ENCODE measurements at places on chromosomes 7 and 10.
A peak's percentile ranks its signal among the peaks of the same experiment; 100 is the strongest.

- DNase-seq: no peak
Measured at GRCh38 chr10:54749623-54750022, 51.4 kb downstream of the PCDH15 start.

GRCh38 chr10:121154310-121154709 lies 303.1 kb downstream of the WDR11 start:
- DNase-seq: no peak

DNA sequence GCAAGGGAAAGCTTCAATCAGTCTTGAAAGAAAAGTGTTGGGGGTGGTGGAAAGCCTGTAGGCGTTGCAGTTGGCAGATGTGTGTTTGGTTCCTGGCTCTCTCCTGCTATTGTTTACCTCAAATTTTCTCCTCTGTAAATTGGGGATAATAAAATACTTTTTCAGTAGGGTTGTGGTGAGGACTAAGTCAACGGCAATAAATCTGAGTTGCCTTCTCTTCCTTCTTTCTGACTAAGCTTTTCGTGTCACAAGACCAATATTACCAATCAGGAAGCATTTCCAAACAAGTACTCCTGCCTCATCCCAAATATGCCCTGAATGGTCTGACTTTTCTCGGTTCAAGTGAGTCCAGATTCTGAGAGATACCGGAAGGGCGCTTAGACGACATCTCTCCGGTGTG lies 54.0 kb downstream of the CREB5 start:
- DNase-seq: no peak

- no peak for DNase-seq
Measured at GRCh38 chr7:127905491-127906330, 125.5 kb downstream of the LRRC4 start.

GRCh38 chr7:149496642-149497391 lies 792 bp downstream of the ZNF746 start:
- DNase-seq: peak; percentile 79

- DNase-seq: no peak
Measured at GRCh38 chr10:89165923-89166322, 41.2 kb downstream of the CH25H start.

- DNase-seq: no peak
Measured at GRCh38 chr10:101219139-101219945, 9.9 kb downstream of the LBX1 start.

- DNase-seq: no peak
Measured at GRCh38 chr10:49505076-49505475, 33.8 kb downstream of the ERCC6 start.

DNA sequence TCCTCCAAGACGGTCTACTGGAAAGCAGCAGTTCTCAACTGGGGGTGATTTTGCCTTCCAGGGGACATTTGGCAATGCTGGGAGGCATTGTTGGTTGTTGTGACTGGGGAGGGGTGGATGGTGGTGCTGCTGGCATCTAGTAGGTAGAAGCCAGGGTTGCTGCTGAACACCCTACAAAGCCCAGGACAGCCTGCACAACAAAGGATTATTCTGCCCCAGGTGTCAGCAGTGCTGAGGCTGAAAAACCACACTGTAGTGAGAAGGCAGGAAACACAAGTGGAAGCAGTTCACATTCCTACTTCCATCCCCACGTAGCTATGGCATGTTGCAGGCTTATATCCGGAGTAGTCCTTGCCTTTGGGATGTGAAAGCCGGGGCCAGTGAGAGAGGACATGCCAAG lies 86.9 kb downstream of the AOAH start:
- DNase-seq: no peak

DNA sequence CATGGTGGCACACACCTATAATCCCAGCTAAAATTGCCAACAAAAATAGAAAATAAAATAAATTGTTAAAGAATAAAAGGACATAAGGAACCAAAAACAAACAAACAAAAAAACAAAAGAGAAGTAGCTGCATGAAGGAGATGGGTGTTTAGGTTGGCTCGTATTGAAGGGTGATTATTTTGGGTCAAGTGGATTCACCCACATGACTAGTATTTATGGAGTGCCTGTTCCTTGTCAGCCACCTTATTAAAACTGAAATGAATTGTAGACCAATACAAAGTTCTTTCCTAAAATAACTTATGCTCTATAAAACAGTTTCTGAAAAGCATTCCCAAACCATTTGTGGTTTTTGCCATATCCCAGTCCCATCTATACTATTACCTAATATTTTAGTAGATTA lies 138.7 kb downstream of the BTAF1 start:
- no peak for DNase-seq

DNA sequence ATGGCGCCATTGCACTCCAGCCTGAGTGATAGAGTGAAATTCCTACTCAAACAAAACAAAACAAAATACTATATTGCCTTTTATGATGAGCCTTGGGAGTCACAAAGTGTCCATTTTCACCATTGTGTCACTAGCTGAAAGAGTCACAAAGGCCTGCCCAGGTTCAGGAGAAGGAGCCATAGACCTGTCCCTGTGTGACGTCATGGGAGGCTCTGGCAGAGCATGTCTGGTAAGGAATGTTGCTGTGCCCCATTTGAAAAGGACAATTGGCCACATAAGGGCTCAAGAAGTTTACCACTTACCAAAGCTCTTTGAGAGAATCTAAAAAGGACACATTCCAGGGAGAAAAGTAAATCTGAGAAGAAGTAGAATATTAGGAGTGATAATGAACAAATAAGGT lies 367.7 kb downstream of the SDK1 start:
- no peak for DNase-seq

DNA sequence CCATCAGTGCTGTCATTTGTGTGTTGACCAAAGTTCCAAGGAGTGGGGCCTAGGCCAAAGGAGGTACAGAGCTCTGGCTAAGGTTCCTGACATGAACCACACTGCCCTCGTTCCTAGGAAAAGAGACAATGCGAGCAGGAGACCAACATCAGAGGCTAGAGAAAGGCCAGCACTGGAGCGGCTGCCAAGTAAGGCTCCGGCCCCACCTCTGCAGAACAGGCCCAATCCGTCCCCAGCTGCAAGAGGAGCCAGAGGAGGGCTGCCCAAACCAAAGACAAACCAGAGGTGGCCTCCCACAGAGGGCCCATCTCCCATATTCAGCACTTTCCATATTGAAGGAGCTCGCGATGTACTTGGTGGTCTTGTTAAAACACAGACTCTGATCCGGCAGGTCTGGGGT lies 81.0 kb downstream of the FAM53B start:
- DNase-seq: no peak

DNA sequence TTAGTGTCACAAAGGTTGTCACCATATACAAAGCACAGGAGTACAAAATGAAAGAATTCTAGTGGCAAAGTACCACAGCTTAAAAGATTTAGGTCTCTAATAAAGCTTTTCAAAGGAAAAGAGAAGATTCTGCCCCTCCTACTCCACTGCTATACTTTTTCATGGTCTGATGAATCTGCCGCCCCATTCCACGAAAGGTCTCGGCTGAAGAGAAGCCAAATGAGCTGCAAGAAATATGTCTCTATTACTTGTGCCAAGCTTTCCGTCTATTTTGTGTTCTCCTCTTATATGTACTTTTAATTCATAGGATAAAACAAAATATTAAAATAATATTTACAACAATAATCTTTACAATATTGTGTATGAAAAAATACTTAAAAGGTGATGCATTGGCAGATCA lies 222.6 kb downstream of the ANK3 start:
- no peak for DNase-seq

DNA sequence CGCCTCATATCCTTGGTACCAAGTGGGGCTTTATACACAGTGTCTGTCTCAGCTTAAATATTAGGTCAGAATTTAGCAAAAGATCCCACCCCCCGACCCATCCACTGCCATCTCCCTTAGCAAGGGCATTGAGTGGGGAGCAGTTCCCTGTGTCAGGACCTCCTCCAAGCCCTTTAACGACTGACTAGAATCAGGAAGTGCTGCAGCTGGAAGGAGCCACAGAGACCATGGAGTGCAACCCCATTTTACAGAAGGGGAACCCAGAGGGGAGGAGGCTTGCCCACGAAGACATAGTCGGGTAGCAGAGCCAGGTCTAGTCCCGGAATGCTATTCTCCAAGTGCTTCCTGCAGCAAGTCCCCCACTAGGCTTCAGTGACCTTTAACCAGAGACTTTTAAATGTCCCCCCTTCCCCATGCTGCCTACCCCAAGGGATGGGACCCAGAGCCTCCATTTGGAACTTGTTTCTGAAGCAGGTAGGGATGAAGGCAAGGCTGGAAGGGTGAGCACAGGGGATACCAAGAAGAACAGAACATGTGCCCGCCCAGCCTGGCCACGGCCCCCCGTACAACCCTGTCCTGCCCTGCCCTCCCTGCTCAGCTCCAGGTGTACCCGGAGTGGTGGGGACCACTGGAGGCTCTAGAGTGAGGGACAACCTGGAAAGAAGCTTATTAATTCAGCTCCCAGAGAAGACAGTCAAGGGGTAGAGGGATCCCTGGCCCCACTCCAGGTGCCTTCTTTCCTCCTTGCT lies 41.3 kb downstream of the C10orf105 start:
- no peak for DNase-seq

GRCh38 chr7:2237109-2237602 lies 4.4 kb upstream of the MAD1L1 start:
- DNase-seq: no peak

DNA sequence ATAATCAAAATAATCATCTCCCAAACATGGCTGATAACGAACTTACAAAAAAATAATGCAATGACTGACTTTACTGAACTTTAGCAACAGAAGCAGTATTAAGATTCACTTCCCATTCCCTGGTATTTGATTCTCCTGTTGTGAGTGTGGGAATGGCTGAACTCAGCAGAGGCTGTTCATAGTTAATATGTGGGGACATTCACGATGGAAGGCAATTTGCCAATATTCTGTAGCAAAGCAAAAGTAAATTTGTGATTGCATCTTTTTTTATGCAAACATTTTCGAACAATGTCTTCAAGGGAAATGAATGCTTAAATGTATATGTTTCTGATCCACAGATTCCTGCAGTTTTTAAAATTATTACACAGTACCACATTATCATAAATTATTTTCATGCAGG lies 431.7 kb upstream of the KLF6 start:
- no peak for DNase-seq

GRCh38 chr7:26958834-26959233 lies 94.4 kb upstream of the SKAP2 start:
- DNase-seq: no peak

GRCh38 chr10:25907261-25907660 lies 26.8 kb upstream of the MYO3A start:
- no peak for DNase-seq

- DNase-seq: peak; percentile 51
Measured at GRCh38 chr10:103888113-103888841, 29.7 kb downstream of the STN1 start.

DNA sequence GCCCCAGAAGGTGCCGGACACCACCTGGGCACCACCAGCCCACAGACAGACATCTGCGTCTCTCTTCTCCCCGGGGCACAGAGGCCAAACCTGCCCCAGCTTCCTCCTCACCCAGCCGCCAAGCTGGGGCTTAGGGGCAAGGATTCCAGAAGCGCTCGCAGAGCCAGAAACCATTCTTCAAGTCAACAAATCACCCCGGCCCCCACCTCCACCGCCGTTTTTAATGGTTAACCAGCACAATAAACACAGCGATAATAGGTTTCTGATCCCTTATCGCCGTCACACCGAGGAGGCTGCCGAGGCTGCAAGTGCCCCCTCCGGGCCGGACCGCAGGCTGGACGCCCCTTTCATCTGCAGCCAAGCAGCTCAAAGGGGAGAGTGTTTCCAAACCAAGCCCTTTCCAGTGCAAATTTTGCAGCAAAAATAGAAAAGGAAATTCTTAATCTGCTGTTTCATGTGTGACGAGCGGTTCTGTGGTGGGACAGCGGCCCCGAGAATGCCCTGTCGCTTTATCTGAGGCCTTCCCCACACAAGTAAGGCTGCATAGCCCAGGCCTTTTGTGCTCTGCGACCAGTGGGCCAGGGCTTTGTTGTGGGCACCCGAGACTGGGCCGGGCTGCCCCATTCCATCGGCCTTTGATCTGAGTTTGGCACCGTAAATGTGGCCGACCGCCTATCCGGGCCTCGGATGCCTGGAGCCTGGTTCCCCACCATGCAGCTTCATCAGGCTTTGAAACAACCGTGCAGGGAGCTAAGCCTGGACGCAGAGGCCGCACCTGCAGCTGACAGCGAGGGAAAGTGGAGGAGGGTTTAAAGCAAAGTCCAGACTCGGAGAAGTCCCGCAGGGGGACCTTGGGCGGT lies 83.2 kb downstream of the FOXL3 start:
- peak; percentile 34 for DNase-seq

- no peak for DNase-seq
Measured at GRCh38 chr7:18287482-18287881, 208.1 kb upstream of the HDAC9 start.

GRCh38 chr7:142792593-142792992 lies 21.8 kb downstream of the PRSS2 start:
- no peak for DNase-seq

GRCh38 chr10:6074489-6075301 lies 12.5 kb upstream of the IL2RA start:
- peak; percentile 17 for DNase-seq

DNA sequence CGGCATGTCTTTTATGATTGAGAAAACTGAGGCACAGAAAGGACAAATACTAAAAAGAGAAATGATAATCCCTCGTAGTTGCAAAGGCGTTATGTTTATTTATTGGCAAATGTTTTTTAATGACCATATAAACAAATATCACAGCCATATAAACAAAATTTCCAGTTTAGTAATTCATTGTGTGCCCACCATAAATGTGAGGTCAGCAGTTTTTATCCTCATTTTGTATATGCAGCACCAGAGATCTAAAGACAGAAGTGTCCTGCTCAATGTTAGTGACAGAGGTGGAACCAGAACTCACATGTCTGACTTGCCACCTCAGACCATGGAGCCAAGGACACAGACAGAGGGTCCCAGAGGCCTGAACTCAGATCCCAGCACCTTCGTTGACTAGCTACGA lies 14.1 kb downstream of the CNNM1 start:
- no peak for DNase-seq

GRCh38 chr10:62699148-62699547 lies 105.4 kb upstream of the ADO start:
- no peak for DNase-seq

- DNase-seq: no peak
Measured at GRCh38 chr10:132011024-132011423, 29.3 kb upstream of the BNIP3 start.

DNA sequence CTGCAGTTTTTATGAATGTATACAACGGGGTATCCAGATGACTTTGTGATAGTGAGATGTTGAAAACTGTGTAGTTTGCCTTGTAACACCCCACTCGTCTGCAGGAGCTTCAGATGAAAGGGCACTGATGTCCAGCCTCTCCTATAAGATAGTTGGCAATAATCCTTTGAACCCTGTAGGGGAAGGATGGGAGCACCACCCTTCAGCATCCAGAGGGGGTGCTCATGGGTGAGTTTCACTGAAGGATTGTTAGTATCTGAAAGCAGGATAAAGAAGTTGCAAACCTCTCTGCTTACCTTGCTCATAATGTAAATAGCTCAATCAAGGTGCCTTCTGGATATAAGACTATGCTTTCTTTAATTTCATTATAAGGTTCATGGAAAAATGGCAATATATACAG lies 201.5 kb downstream of the TMEM178B start:
- no peak for DNase-seq

DNA sequence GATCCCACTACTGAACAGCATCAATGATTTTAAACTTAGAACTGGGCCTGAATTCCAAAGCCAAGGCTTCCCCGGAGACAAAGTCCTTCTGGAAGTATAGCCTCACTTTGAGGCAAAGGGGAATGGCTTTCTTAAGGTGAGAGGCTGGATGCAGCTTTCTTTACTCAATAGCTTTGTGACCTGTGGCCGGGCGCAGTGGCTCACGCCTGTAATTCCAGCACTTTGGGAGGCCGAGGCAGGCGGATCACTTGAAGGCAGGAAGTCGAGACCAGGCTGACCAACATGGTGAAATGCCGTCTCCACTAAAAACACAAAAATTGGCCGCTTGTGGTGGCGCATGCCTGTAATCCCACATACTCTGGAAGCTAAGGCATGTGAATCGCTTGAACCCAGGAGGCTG lies 3.2 kb upstream of the FGFR2 start:
- DNase-seq: no peak

All from SK-N-SH (cell line).